M059J (cell line): ENCODE measurements at places on chromosomes 11 and 22. TPM values are rescaled to one million over a fixed set of nuclear protein-coding genes. Genes with fewer than 3 reads are reported as not detected.

Gene TEX12
- total RNA-seq = 0.22 TPM in 1 of 2 replicates, not detected in the other

- DNase-seq = no peak
Observed at GRCh38 chr11:17687946-17688670, 31.3 kb upstream of the MYOD1 start.

GRCh38 chr11:125263268-125263790, 98.8 kb downstream of the PKNOX2 start:
- DNase-seq = peak; percentile 61

GRCh38 chr11:132430429-132431062, 1060.1 kb downstream of the NTM start:
- DNase-seq = peak; percentile 41

Gene LRRC74B
- total RNA-seq = not detected in 2 replicates

- peak; percentile 22 for DNase-seq
Observed at GRCh38 chr11:75311858-75312288, 39.6 kb downstream of the ARRB1 start.

GRCh38 chr11:31966846-31967245, 124.0 kb upstream of the RCN1 start:
- DNase-seq = no peak

GRCh38 chr11:66112601-66113499, 42.8 kb downstream of the PACS1 start:
- DNase-seq = peak; percentile 93

GRCh38 chr11:46235777-46236688, 41.4 kb upstream of the CREB3L1 start:
- no peak for DNase-seq

- no peak for DNase-seq
Observed at GRCh38 chr22:24688256-24688655, 85.3 kb downstream of the GGT1 start.

DNA sequence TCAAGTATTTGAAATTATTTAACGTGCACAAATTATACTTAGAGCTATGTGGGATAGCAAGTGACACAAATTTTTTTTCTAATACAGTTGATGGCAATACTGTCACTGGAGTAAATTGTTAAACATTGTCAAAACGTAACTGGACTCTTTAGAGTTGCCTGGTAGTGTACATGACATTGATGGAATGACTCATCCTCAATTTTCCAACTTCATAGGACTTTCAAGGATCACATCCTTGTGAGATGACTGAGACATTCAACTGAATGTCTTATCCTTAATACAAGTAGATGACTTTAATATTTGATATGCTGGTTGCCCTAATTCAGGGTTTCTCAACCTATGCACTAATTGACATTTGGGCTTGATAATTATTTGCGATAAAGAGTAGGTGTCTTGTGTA, 310.0 kb downstream of the SWAP70 start:
- peak; percentile 60 for DNase-seq

Gene CRKL
- 32.8 and 43.9 TPM in 2 replicates for total RNA-seq

- DNase-seq = no peak
Observed at GRCh38 chr11:68680541-68681231, 3.7 kb upstream of the GAL start.

- peak; percentile 47 for DNase-seq
Observed at GRCh38 chr11:48096588-48097525, 116.5 kb downstream of the PTPRJ start.

- no peak for DNase-seq
Observed at GRCh38 chr22:49969751-49970527, 9.4 kb downstream of the PIM3 start.

GRCh38 chr11:13503393-13503792, 7.6 kb upstream of the PTH start:
- DNase-seq = no peak

GRCh38 chr11:77438487-77438886, 35.4 kb downstream of the PAK1 start:
- DNase-seq = no peak

DNA sequence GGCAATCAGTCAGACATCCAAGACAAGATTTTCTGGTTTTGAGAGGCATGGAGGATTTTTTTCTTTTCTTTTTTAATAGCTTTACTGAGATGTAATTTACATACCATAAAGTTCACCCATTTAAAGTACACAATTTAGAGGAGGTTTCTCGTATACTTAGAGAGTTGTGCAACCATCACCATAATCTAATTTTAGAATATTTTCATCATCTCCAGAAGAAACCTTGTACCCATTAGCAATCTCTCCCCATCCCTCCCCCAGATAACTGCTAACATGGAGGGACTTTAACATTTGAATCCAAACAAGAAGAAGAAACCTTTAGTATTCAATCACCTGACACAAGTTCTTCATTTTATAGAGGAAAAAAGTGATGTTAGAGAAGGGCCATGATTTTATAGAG, 83.6 kb downstream of the CLPB start:
- DNase-seq = no peak

DNA sequence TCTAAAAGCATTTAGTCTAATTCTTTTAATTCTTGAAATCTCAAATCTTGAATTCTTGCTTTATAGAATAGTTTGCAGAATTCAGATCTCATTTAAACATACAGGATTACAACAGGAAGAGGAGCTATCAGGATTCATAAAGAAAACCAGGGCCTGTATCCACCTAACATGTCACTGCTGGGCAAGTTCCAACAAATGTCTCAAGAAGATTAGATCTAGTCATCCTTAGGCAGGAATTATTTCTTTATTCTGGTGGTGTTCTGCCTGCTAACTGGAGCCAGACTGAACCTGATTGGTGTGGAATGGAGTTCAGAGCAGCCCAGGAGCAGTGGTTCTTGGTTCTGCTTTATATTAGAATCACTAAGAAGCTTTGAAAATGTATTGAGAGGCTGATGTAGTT, 500.7 kb downstream of the LRRC4C start:
- DNase-seq = no peak

Gene GLB1L3
- total RNA-seq = not detected in 2 replicates

DNA sequence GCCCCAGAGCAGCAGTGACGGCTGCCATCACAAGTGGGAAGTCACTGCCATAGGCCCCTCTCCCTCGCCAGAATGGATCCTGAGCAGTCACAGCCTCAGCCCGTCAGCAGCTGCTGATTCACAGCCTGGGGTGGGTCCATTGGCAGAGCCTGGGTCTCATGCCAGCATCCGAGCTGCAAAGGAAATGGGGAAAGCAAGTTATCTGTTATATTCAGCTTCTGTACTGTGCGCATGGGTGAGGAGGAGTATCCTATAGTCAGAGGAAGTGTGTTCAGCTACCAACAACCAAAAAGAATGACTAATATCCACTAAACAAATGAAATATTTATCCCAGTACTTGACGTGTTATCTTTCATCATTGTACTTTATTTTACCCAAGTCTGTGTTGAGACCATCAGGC, 119.7 kb downstream of the RCN1 start:
- peak; percentile 80 for DNase-seq

Gene DAGLA
- total RNA-seq = 1.4 and 3.3 TPM in 2 replicates

Gene LUZP2
- total RNA-seq = 2.0 and 3.2 TPM in 2 replicates

Gene ANKK1
- total RNA-seq = not detected in 2 replicates

DNA sequence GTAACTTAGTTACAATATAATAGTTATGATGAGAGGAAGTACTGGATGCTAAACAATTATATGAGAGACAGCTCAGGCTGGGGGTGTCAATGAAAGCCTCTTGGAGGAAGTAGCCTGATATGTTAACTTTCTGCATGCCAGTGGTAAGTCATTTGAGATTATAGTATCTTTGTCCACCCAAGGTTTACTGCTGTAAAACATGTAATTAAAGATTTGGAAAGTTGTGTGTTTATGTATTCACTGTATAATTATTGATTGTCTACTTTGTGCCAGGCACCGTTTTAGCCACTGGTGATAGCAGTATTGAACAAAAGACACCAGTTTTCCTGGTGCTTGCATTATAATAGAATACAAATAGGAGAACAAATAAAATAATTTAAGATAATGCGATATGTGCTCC, 624 bp upstream of the DNAJB7 start:
- DNase-seq = no peak

- DNase-seq = peak; percentile 69
Observed at GRCh38 chr11:126007238-126007637, 55.4 kb downstream of the CDON start.

DNA sequence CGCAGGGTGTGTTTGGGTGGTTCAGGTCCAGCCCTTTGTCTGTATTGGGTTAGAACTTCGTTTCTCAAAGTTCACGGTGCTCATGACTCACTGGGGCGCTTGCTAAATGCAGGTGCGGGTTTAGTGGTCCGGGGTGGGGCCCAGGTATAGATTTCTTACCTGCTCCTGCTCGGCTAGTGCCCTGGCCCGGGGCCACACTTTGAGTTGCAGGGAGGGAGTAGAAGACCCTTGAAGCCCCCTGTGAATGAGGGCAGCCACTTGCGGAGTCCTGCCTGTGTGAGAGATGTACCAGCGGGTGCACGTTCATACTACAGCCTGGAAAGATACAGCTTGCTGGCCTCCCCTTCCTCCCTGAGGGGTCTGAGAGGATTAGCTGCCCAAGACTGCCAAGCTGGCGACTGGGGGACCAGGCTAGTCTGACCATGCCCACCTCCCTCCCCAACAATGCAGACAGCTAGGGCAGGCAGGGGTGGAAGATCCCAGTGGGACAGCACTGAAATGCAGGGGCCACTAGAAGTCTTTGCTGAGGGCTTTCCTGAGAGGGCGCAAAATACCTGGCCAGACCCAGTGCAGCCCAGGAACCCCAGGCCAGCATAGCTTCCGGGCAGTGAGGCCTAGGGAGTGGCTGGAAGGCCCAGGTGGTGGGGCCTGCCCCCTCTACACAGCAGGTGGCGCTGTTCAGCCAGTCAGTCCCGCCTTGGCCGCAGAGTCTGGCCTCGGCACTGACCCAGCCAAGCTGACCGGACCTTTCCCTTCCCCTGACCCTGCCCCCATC, 5.1 kb upstream of the MYRF start:
- peak; percentile 61 for DNase-seq

DNA sequence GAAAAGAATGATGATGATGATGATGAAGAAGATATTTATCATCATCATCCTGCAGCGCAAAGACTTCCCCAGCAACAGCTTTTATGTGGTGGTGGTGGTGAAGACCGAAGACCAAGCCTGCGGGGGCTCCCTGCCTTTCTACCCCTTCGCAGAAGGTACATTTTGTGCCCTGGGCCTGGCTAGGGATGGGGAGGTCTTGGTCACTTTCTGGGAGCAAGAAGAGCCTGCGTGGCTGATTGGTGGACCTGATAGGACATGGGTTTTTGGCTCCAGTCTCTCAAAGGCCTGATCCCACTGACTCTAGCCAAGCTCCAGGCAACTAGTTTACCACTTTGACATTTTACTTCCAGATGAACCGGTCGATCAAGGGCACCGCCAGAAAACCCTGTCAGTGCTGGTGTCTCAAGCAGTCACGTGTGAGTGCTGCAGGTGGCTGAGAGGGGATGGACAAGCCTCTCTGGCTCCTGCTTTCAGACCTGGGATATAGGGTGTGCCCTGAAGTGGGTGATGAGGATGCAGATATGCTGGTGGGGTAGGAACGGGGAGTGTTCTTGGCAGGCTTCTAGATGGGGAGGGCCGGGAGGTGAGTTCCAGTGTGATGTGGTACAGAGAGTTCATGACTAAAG, 5.3 kb downstream of the SIDT2 start:
- DNase-seq = no peak

GRCh38 chr11:75011357-75011756, 22.6 kb downstream of the NEU3 start:
- no peak for DNase-seq

DNA sequence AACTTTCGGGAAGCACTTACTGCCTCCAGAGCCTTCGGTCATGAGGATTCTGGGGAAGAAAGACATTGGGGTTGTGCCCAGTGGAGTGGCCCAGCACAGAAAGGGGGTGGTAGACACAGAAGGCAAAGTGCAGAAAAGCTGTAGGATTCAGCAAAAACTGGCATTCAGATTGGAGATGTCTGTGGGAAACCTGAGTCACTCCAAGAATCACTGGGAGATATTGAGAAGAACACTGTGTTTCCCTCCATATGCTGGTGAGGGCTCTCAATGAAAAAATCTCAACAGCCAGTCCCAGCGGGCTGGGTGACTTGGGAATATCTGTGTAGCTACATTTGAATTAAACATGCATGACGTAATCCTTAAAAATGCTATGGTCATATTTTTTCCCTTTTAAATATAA, 61.2 kb upstream of the RCN1 start:
- DNase-seq = no peak

- no peak for DNase-seq
Observed at GRCh38 chr11:76096552-76096951, 109.8 kb downstream of the WNT11 start.

- DNase-seq = peak; percentile 40
Observed at GRCh38 chr11:6022956-6023355, 7.6 kb downstream of the OR56A1 start.

Gene PAK1
- 31.6 and 37.5 TPM in 2 replicates for total RNA-seq

DNA sequence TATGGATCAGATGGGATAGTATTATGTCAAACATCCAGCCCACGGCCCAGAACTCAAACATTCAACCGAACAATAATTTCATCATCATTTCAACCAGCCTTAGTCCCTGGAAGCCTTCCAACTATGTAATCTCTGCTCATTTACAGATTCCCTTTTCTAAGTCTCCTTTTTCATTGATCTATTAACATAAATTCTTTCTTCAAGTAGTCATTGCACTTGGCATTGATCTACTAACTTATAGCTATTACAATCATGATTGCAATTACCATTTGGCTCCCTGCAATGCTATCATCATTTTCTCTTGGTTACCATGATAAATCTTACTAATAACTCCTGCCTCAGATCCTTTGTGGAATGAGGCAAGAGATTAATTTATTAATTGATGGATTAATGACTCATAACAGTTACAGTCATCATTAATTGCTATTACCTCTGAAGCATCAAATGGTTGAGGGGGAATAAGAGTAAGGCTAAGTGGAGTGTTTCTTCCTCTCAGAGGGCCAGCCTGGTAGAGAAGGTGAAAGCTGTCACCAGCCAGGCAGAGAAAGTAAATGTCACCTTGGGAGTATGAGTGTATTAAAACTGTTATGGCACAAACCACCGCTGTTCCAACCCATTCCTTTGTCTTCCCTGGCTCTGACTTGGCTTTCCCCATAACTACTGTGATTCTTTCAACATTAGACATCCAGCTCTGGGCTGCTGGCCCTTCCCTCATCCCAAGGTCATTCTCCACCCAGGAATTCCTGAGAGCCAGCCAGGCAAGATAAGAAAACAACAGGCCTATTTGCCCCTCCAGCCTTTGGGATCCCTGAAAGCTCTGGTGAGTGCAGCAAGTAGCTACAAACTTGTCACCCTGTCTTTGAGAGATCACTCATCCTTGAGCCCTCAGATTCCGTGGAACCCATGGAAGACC, 174.7 kb downstream of the RRAS2 start:
- DNase-seq = no peak

Gene DDI1
- total RNA-seq = not detected in 2 replicates

- DNase-seq = no peak
Observed at GRCh38 chr11:3164138-3164551, 965 bp downstream of the OSBPL5 start.

Gene ASPHD2
- total RNA-seq = 2.7 and 3.8 TPM in 2 replicates

Gene DNAJB13
- total RNA-seq = not detected in 2 replicates

GRCh38 chr11:12838463-12839123, 164.4 kb downstream of the TEAD1 start:
- no peak for DNase-seq

Gene IGF2
- total RNA-seq = 0.02 and 0.07 TPM in 2 replicates

GRCh38 chr11:2587976-2588748, 111.6 kb downstream of the KCNQ1OT1 start:
- no peak for DNase-seq

Gene ARHGAP42
- total RNA-seq = 5.9 and 7.0 TPM in 2 replicates

GRCh38 chr11:113167599-113167998, 146.8 kb upstream of the TTC12 start:
- no peak for DNase-seq

- DNase-seq = no peak
Observed at GRCh38 chr11:23679041-23679440, 817.8 kb upstream of the LUZP2 start.

- no peak for DNase-seq
Observed at GRCh38 chr22:35318346-35319215, 18.9 kb downstream of the TOM1 start.

Gene SMIM35
- not detected in 2 replicates for total RNA-seq

Gene SMCO4
- total RNA-seq = 33.0 and 46.2 TPM in 2 replicates
